ENCODE measurements at places on chromosomes 7 and 10.

- no peak for DNase-seq
Measured at GRCh38 chr7:16636555-16637101, 8.9 kb downstream of the ANKMY2 start.

- no peak for DNase-seq
Measured at GRCh38 chr7:36986948-36987724, 262.8 kb upstream of the AOAH start.

- DNase-seq = no peak
Measured at GRCh38 chr10:129773359-129773990, 190.6 kb downstream of the EBF3 start.

DNA sequence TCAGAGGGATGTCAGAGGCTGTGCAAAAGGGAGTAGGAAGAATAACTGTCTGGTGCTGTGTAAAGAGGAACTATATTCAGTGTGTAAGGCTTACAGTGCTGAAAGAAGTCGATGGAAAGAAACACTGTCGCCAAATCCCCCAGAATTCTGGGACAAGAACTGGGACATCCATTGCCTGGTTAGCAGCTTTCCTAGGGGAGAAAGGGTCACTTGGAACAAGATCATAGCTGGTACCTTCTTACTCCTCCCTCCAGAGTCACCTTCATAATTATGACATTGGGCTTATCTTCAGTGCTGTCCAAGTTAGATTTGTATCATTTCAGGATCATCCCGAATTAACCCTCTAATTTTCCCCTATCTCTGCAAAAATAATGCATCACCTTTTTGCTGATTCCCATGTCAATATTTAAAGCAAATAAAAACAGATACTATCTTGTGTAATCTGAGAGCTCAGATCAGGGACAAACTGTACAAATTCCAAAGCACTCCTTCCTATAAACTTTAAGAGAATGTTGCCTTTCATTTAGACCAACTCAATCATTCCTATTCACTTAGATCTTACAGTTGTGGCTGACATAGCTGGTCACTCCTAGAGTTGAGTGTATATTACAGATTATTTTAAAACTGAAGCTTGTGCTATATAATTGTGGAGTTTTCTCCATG, 96.5 kb downstream of the DNAH11 start:
- no peak for DNase-seq

DNA sequence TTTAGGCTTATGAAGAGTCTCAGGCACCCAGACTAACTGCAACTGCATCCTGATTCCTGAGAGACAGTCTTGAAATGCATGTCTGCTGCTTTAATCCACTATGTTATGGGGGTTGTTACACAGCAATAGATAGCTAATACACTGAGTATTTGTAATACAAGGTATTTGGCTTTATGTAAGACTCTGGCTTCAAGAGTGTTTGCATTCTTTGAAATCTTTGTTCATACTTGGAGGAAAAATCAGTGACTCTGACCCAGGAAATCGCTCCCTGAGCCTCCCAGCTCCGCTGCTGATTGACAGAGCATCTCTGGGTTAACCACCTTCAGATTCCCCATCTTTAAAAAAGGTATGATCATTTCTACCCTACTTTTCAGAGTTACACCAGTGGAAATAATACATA, 133.9 kb downstream of the MTPAP start:
- DNase-seq = no peak

DNA sequence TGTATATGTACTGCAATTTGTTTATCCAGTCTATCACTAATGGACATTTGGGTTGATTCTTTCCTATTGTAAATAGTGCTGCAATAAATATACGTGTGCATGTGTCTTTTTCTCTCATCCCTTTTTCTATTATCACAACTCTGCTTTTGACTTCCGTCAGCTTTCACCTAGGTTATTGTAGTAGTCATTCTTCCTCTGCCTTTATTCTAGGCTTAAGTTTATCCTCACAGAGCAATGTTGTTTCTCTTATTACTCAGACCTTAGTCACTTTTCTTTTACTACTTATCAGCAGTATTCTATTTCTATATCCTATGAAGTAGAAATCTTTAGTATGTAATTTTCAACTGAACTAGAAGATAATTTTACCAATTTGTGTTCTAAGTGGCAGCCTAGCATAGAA, 175.3 kb upstream of the SEMA3E start:
- no peak for DNase-seq

DNA sequence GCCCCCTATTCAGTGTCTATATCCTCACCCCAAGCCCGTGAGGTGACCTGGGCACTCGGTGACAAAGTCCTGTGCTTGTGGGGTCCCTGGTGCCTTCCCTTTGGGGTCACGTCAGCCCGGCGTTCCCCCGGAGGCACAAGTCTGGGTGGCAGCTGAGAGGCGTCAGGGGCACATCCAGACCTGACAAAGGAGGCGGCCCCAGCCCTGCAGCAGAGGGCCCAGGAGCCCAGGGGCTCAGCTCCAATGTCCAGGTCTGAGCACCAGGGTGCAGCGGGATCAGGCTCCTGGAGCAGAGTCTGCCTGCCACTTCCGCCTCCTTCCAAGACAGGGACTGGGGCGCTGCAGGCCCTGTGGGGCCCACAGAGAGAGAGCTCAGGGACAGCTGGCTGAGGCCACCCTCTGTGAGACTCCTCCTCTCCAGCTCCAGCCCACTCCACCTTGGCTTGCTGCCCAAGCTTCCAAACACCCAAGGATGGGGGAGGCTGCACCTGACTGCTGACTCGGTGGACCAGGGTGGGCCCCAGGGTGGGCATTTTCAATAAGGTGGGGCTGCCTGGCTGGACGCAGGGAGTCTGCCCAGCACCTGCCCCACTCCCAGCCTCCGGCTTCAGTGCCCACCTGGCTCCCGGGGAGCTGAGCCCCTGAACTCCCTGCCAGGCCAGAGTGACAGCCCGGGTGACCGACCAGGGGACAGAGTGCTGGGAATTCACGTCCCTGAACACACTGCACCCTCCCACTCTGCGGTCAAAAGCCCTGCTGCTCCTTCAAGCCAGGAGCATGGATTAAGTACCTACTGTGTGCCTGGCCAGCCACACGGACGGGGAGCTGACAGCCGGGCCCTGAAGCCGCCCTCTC, 1.0 kb upstream of the KNDC1 start:
- DNase-seq = no peak

DNA sequence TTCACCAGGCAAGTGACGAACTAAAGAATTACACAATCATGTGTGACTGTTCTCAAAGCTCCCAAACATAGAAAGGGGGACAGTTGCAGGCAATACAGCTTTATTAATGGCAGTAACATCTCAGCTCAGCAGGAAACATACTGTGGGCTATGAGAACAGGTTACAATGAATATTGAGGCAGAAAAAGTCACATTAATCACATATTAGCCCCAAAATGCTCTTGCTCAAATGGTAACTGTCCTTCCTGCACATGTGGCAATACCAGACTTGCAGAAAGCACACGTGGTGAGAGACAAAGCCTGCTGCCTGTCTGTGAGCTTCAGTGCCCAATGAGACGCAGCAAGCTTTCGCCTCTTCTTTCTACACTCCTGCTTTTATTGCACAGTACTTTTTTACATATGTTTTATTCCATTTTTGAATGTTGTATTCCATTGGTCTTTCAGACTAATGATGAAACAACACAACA, 104.9 kb upstream of the ACBD5 start:
- no peak for DNase-seq

GRCh38 chr7:149004405-149005370, 23.6 kb downstream of the PDIA4 start:
- no peak for DNase-seq

- DNase-seq = no peak
Measured at GRCh38 chr10:87660484-87661133, 931 bp downstream of the PAPSS2 start.

DNA sequence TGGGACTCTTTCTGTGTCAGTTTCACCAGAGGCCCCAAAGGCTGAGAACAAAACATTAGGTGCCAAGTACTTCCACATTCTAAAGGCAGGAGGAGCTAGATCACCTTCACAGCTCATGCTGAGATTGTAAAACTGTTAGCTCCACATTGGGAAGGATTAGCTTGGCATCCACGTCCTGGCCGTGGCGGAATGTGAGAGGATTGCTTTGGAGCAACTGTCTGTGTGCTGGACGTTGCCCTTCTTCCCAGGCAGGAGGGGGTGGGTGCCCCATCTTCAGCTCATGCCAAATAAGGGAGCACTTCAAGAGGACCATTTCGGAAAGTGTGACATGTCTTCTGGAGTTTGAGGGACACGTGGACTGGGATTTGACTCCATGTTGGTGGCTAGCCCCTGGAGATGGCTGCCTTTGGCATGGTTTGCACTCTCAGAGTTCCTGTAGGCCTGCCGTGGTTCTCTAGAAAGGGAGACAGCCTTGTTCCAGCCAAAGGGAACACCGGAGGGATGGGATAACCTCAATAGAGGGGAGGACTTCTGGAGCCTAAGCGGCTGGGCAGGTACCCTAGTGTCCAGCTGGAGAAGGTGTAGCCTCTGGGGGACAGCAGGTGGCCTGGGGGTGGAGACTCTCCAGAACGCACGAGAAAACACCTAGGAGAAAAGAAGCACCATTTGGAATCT, 19.9 kb upstream of the FMC1 start:
- peak; percentile 25 for DNase-seq

GRCh38 chr10:66983475-66983818, 57.6 kb downstream of the LRRTM3 start:
- DNase-seq = no peak

- DNase-seq = no peak
Measured at GRCh38 chr10:48934672-48935501, 4.8 kb downstream of the LRRC18 start.

- no peak for DNase-seq
Measured at GRCh38 chr7:90067171-90067570, 87.1 kb upstream of the STEAP1 start.

DNA sequence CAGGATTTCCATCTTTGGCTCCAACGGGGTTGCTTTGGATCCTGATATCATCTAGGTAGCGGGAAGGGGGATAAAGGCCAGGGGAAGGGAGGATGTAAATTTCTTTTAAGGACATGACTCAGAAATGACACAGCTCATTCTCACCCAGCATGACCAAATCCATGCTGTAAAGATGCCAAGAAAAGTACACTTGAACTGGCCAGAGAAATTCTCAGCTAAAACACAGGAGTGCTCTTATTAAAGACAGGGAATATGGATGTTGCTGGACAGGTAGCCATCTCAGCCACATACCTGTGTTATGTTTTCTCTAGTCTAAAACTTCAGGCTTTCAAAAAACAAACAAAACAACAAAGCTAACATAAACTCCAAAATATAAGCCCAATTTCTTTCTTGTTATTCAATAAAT, 68.3 kb downstream of the NAMPT start:
- DNase-seq = no peak

GRCh38 chr7:141674171-141674671, 27.7 kb downstream of the DENND11 start:
- no peak for DNase-seq

Measured in iPS DF 19.7 (cell line).